ENCODE measurements at places on chromosomes 1 and 21.

DNA sequence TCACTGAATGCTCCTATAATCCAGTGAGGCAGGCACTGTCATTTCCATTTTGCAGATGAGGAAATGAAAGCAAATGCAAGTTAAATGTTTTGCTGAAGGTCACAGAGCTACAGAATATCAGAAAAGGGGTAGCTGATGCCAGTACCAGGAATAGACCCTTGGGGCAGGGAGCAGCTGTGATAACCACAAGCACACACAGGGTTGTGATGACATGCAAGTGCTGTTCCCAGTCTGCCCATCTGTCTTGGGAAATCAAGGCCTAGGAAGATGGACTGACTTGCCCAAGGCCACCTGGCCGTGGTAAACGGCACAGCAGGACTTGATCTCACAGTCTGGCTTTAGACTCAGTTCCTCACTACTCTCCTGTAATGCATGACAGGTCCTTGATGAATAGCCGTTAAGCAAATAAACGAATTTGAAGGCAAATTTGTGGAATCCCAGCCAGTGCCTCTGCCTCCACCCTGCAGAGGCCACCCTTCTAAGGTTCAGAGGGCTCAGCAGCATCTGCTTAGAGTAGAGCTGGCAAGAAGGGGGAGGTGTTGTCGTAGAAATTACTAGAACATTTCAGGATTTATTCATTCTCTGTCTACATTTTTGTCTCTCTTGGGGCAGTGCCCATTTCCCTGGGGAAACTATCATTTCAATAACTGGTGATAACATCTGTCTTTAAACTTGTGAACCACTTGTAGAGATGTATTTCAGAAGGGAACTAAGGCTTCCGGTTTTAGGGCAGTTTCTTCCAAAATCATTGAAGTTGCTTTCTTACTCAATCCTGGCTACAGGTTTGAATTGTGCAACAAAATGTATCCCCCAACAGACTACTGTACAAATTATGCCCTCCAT lies 53.2 kb upstream of the MRPS6 start:
- DNase-seq: no peak

GRCh38 chr21:28298251-28298672 lies 694.4 kb downstream of the LTN1 start:
- no peak for DNase-seq

GRCh38 chr1:26993237-26994019 lies at the start of gene TRNP1:
TSS of gene TRNP1 (plus strand) at chr1:26993692. CDS start at chr1:26993787, 95 bp downstream.
- DNase-seq: peak; percentile 73

- DNase-seq: no peak
Measured at GRCh38 chr1:238991765-238992495, 394.4 kb upstream of the CHRM3 start.

DNA sequence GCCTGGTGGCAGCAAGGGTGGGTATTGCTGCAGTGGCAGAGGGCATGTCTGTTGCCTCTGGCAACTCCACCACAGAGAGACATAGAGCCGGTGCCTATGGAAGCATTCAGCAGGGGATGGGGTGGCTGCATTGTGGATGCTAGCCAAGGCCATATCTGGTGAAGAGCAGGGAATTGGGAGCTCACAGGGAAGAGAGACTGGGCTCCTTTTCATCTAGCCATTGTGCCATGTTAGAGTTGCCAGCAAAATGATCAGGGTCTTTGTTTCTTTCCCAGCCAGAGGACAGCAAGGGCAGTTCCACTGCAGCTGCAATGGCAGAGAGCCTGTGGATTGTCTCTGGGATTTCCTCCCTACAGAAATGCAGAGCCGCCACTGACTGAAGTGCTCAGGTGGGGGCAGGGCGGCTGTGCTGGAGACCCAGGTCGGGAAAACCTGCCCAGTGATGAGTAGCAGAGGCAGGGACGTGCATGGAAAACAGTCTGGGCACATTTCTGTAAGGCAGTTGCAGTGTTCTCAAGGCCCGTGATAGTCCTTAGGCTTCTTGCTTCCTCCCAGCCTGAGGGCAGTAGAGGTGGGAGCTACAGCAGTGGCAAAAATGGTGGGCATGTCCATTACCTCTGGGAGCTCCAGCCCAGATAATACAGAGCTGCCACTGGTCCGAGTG lies 40.2 kb upstream of the CYP4X1 start:
- DNase-seq: no peak

GRCh38 chr21:44878053-44878982 lies 4.8 kb upstream of the PTTG1IP start:
- no peak for DNase-seq

DNA sequence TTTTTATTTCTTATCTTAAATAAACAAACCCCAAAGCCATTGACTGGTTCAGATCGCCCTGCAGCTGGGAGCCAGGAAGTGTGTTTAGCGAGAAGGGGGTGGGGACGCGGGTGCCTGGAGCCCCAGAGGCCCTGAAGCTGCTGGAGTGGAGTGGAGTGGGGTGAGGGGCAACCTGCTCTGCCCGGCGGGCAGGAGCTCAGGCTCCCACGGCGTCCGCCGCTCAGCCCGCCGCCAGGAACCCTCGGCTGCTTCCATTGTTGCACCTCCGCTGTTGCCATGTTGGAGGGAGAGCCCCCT lies 673 bp downstream of the PIK3C2B start:
- peak; percentile 68 for DNase-seq

GRCh38 chr1:69952676-69953075 lies 252.7 kb downstream of the LRRC40 start:
- DNase-seq: no peak

DNA sequence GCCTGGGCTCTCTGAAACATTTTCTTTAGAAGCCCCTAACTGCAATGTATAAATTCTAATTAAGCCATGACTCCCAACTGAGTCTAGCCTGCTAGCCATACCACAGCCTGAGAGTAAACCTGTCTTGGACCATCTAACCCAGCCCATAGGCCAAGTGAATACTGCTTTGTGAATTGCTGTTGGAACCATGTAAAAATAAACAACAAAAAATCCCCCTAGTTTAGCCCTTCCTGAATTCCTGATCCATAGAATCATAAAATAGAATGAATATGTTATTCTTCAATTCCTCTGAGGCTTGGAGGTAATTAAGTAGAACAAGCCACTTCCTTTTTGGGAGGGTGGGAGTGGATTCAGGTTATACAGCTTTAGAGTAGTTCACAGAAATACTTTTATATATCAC lies 1496.4 kb downstream of the MRPL39 start:
- DNase-seq: no peak
